ENCODE measurements at places on chromosomes 12 and 14.

DNA sequence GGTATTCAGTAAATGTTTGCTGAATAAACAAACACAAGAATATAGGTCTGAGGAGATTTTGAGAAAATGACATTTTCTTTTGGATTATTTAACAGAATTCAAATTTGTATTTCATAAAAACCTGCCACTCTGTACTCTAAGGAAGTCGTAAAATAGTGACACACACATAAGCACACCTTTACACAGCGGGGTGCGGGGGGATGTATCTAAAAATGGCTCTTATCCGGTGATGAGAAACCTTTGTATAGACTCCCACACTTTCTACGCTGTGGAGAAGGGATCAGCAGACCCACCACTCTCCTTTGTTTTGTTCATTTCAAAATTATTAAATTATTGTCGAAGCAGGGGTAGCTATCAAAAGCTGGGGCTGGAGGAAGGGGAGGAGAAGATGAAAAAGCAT, 58.0 kb downstream of the PEBP1 start:
- no peak for DNase-seq

GRCh38 chr12:15796493-15797141, 7.4 kb upstream of the EPS8 start:
- no peak for DNase-seq

DNA sequence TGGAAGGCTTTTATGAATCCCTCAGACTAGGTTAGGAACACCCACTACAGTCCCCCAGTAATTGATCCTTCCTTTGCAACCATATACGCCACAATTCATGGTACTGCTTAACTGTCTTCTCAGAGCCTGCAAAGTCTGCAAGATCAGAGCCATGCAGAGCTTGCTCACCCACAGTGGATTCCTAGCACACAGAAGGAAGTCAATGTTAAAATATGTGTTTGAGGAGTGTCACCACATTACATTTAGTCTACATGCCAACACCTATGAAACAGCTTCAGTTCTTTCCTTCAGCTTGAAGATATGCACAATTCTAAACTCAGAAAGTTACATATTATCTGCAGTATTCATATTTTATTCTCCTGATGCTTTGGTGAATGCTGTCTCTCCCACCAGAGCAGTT, 138.5 kb downstream of the NDUFA12 start:
- DNase-seq, result no peak

GRCh38 chr12:109763201-109763841, 49.7 kb downstream of the FAM222A start:
- DNase-seq, result no peak

- no peak for DNase-seq
Measured at GRCh38 chr14:51783765-51784164, 76.6 kb upstream of the GNG2 start.

All from CD4-positive, alpha-beta T cell treated with Interleukin-6 for 4 hours (primary cell).